ENCODE measurements at places on chromosomes 2 and 18.

- DNase-seq: no peak
These were observed 1061.5 kb downstream of the CNTNAP5 start for GRCh38 chr2:125086313-125087184.

DNA sequence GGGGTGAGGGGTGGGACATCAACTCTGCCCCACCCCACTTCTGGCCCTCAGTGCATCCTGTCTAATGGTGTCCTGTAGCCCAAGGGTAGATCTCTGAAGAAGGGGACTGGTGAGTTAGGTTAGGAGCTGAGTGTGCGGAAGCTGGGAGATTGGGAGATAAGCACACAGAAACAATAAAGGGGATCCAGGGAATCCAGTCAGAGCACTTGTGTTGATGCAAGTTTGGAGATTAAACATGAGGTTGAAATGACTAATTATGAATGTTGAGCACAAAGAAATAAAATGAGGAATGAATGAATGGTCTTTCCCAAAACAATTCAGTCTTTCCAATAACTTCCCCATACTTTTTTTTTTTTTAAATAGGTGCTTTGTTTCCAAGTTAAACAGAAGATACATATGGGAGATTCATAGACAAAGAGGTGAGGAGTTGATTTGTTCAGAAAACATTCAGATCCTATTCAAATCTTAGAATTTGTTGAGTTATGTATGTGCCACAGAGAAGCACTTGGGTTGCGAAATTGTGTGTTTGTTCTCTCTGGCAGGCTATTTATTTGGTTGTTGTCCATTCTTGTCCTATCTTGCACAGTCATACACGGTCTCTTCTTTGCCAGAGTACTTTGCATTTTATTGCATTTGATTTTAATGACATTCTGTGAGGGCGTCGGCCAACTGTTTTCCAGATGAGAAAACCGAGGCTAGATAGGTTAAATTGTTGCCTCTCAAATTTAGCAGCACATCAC, 31.6 kb upstream of the NABP1 start:
- DNase-seq: no peak

- DNase-seq: no peak
These were observed 21.4 kb downstream of the HJURP start for GRCh38 chr2:233832869-233833311.

DNA sequence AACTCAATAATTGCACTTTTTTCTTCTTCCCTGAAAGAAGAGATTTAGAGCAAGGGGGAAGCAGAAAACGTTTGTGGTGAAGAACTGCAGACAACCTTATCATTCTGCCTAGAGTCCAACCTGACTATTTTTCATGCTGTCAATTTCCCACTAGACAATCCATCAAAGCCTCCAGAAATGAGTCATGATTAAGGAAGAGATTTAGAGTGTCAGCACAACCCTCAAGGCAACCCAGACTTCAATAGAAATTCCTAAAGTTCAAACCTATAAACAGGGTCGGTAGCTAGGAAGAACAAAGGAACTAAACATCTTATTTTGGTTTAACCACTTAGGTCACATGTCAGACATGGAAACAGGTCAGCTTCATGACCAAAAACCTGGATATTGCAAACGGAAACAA, 86.9 kb downstream of the SLC25A12 start:
- DNase-seq: no peak

DNA sequence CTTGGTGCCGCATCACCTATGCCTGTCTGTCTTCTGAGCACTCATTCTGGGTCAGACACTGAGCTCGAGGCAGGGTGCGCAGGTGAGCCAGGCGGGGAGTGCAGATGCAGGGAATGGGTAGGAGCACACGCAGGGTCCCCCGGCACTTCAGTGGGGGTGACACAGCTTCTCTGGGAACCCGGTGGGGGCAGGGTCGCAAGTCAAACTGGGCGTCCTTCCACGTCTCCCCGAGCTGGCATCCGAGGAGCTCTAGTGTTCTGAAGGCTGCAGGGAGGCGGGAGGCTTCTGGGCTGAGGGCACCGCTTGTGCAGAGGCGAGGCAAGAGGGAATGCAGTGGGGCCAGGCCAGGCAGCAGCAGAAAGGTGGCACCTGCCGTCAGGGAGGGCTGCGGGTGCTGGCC, 86.0 kb downstream of the DGKD start:
- DNase-seq: no peak

DNA sequence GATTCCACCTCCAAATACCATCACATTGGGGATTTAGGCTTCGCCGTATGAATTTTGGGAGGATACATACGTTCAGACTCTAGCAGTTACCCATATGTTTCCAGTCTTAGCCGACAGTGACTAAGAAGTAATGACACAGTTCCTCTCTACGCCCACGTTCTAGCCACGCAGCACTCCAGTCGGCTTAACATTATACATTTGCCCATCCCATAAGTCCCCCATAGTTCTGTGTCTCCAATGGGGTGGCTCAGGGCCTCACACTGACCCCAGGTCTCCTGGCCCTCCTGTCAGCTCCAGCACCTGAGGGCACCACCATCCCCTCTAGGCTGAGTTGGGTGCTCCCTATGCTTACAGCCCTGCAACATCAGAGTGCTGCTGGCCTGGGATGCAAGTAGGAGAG, 18.4 kb upstream of the CNDP2 start:
- no peak for DNase-seq

GRCh38 chr2:182049372-182050148, 63.9 kb downstream of the PPP1R1C start:
- no peak for DNase-seq

- no peak for DNase-seq
These were observed 163.2 kb upstream of the KLF7 start for GRCh38 chr2:207328944-207329386.

- no peak for DNase-seq
These were observed 307.4 kb upstream of the VWC2L start for GRCh38 chr2:214103276-214104001.

GRCh38 chr2:74632209-74632938, 15.8 kb downstream of the M1AP start:
- DNase-seq: no peak

DNA sequence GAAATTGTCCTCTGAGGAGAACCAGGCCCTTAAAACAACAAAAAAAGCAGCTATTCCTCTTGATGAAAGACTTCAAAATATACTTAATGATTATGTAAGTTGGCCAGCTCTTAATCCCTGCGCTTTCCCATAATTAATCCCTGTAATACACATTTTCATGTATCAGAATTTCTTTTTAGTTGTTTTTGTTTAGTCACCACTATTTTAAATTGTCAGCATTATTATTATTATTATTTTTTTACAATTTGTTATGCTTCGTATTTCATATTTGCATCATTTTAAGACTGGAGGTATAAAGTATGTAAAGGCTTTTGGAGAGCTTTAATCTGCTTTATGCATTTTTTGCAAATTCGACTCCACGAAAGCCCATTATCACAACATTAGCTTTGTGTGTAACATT, 152.9 kb downstream of the ACOXL start:
- no peak for DNase-seq

- DNase-seq: no peak
These were observed 21.1 kb downstream of the BABAM2 start for GRCh38 chr2:27911458-27912210.

GRCh38 chr2:186617148-186617547, 27.3 kb downstream of the ITGAV start:
- DNase-seq: no peak

- DNase-seq: no peak
These were observed 2.0 kb upstream of the CAPN14 start for GRCh38 chr2:31219131-31219969.

DNA sequence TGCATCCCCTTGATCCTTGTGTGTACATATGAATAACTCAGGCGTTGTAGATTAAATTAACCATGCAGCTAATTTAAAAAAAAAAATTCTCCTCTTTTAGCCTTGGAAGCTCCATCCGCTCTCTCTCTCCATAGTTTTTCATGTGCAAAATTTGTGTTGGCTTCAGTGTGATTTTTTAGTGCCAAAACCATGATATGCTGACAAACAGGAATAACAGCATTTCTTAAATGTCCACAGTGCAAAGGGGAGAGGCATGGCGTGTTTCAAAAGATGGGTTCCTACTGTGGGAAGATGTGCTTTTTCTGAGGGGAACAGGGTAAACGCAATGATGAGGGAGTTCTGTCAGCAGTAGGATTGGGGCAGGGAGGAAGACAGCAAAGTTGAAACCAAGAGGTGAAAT, 247.0 kb downstream of the ICOS start:
- DNase-seq: no peak

GRCh38 chr2:238097988-238098871, 1.9 kb upstream of the ESPNL start:
- DNase-seq: no peak

- no peak for DNase-seq
These were observed 33.1 kb upstream of the DNMT3A start for GRCh38 chr2:25374827-25375226.

- DNase-seq: no peak
These were observed 70.1 kb downstream of the LDLRAD4 start for GRCh38 chr18:13288509-13289133.

- no peak for DNase-seq
These were observed 220.7 kb downstream of the PTH2R start for GRCh38 chr2:208627110-208627884.

GRCh38 chr2:233441161-233442027, 87.1 kb downstream of the DGKD start:
- DNase-seq: no peak

GRCh38 chr2:40809156-40809555, 357.3 kb upstream of the SLC8A1 start:
- DNase-seq: no peak

DNA sequence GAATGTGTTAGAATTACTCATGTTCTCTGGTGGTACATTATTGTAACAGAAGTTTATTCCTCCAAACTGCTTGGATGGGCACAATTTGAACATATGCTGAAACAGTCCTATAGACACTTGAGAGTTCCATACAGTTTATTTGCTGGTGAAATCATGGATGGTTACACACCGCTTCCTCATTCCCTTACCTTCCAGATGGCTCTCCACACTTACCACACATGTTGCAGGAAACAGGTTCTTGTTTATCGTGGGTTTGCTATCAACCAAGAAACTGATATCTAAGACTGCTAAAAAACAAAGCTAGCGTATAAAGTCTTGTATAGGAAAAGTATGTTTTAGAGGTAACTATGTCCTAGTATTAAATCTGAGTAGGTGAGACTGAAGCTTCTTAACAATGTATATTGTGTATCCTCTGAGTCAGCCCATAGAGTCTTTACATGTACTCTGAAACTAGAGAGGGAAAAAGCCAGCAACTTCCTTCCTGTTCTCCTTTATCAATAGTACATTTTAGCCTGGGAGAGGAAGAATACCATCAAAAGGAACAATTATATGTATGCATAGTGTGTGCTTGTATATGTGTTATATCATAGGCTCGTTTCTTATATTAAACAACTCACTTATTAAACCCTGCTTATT, 313.1 kb downstream of the PLCL1 start:
- no peak for DNase-seq

DNA sequence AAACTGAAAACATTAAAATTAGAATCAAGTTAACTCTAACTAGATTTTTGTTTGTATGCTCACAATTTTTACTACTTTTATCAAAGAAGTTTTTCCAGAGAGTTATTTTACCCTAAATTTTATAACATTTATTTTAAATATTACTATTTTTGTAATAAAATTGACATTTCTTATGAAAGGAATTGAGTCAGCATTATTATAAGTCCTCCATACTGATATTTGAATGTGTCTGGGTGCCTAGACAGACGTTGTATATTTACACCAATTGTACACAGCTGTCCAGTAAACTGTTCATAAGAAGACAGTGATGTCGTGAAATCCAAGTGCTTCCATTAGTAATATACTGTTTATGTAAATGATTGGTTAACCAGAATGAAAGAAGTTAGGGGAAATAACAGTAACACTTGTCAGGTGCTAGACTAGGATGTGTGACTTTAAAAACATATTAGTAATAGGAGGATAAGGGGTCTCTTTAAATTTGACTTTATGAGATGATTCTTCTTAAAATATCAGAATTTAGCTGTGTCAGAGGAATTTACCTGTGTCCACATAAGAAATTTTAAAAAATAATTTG, 73.7 kb downstream of the TANK start:
- DNase-seq: no peak

- DNase-seq: no peak
These were observed 109.1 kb upstream of the RMDN2 start for GRCh38 chr2:37816036-37816435.

DNA sequence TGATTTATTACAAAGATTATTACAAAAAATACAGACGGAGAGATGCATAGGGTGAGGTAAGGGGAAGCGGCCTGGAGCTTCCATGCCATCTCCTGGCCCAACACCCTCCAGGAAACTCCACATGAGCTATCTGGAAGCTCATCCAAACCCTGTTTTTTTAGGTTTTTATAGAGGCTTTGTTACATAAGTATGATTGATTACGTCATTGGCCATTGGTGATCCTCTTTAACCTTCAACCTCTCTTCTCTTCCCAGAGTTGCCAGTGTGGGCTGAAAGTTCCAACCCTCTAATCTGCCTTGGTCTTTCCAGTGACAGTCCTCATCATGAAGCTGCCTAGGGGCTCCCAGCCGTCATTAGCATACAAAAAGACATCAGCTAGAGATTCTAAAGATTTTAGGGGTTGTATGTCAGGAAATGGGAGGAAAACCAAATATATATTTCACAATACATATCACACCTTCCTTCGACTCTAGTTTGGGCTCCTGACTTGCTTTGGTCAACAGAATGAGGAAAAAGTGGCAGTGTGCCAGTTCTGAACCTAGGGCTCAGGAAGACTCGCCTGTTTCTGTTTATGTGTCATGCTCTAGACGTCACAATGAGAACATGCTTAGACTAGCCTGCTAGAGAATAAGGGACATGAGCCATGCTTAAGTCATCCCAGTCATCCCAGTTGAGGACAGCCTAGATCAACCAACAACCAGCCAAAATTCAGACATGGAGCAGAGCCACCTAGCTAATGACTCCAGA, 54.1 kb downstream of the ETAA1 start:
- no peak for DNase-seq

DNA sequence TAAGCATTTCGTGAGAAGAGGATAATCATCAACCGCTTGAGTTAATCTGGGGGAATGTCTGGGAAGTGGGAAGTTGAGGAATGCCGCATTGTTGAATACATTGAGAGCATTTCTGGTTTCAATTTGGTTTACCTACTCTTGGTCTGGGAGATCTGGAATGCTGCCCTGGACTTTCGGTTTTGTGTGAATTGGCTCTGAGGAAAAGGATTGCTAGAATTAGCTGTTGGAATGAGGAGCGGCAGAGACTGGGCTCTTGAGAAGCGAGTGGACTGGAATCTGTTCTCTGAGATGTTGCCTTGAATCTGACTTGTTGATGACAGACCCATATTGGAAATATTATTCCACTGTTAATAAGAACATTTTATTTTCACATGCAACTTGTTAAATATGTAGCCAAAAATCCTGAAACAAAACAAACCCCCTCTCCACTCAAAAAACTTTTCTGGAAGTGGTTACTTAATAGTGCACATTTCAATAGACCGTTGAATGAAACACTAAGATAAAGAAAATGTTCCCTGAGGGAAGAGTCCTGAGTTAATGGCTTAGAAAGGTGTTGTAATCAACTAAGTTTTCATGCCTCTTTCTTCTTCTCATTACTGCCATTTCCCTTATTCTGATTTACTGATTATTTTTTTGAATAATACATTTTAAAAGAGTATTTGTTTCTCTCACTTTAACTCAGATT, 50.8 kb downstream of the PTPRM start:
- DNase-seq: no peak

GRCh38 chr2:129274918-129275317, 704.5 kb upstream of the RAB6C start:
- no peak for DNase-seq

GRCh38 chr2:154161286-154161685, 289.6 kb downstream of the GALNT13 start:
- no peak for DNase-seq
